ENCODE measurements at places on chromosomes 2 and 18.

GRCh38 chr2:142756430-142756829 is 121.0 kb upstream of the KYNU start:
- peak; percentile 54 for DNase-seq

- DNase-seq: no peak
Measured at GRCh38 chr18:63089041-63089440, 230.5 kb downstream of the BCL2 start.

GRCh38 chr2:145729993-145730770 is 1210.3 kb upstream of the ZEB2 start:
- no peak for DNase-seq

DNA sequence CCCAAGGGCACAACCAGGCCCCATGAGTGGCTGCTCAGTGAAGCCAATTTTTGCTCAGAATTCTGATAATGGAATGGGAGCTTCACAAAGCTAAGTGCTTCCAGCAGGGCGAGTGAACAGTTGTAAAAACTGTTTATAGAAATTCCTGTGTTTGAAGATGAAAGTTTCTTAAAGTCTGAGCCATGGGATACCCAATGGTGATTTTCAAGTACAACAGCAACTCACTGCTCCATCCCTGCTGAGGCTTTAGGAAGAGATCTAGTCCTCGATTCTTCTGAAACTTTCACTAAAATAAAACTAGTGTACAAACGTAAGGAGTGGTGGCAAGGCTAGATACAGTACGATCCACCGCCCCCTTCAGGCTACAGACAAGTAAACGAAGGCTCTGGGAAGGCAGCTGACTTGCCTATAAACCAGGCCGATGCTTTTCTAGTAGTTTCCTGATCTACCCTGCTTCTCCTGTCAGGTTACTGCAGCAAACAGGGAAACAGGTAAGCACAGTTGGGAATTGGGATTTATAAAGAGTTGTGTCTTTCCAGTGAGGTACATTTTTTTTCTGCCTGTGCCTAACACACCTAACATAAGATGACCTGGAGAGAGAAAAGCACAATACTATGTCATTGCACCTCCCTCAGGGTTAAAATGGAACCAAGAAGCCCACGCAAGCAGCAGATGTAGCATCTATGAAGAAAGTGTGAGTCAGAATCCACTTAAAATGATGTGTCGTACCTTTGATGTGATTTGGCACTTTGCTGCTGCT is 108.7 kb downstream of the UXS1 start:
- DNase-seq: peak; percentile 15

GRCh38 chr2:23456396-23456795 is 71.4 kb downstream of the KLHL29 start:
- no peak for DNase-seq

DNA sequence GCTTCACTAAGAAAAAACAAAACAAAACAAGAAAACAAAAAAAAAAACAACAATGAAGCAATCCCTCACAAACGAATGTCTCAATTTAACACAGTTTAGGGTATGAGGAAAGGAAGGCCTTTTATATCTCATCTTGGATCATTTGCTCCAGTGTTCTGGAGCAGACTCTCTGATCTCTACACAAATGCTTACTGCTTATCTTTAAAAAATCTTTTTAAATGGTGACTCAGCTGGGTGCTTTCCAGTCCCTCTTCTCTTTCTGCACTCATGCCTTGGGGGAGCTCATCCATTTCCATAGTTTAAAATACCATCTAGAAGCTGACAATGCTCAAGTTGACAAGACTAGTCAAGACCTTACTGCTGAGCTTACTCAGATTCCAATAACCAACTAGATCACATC is 56.2 kb downstream of the ETAA1 start:
- DNase-seq: peak; percentile 87

GRCh38 chr2:20187331-20187730 is 37.6 kb downstream of the SDC1 start:
- DNase-seq: no peak

GRCh38 chr2:216932863-216933548 is 73.1 kb upstream of the TNP1 start:
- DNase-seq: no peak

GRCh38 chr18:23365602-23366001 is 87.5 kb upstream of the RIOK3 start:
- peak; percentile 51 for DNase-seq
